ENCODE measurements at places on chromosomes 1 and 21. TPM values are rescaled to one million over a fixed set of nuclear protein-coding genes. Genes with fewer than 3 reads are reported as not detected.

Gene RIPPLY3
- not detected for total RNA-seq

Gene OLIG2
- not detected for total RNA-seq

Gene EPHA2
- total RNA-seq, result 21.6 TPM

Gene DPT
- total RNA-seq, result 3.0 TPM

Gene ADCY10
- total RNA-seq, result not detected

Gene C1orf185
- total RNA-seq, result not detected

Gene TRIM67
- 0.09 TPM for total RNA-seq

Measured in pericardium fibroblast (primary cell).